Activated naive CD4-positive, alpha-beta T cell (primary cell): ENCODE measurements at places on chromosomes 2 and 18.

DNA sequence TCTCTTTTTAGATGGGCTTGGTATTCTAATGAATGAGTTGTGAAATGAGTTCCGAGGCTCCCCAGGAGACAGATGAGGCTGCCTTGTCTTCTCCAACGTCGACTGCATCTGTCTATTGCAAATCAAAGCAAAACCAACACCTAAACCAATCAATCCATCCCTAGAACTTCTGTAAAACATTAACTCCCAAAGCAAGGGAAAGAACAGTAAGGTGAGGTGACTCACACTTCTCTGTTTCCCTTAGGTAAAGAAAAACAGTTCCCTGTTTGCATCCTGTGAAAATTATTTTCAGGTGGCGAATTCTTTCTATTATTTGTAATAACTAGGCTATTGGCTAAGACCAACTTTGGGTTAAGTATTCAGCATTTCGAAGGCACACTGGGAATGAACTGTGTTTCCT is 249.4 kb downstream of the EPHA4 start:
- no peak for DNase-seq

- DNase-seq: no peak
Observed at GRCh38 chr2:239549711-239550255, 149.0 kb upstream of the HDAC4 start.

DNA sequence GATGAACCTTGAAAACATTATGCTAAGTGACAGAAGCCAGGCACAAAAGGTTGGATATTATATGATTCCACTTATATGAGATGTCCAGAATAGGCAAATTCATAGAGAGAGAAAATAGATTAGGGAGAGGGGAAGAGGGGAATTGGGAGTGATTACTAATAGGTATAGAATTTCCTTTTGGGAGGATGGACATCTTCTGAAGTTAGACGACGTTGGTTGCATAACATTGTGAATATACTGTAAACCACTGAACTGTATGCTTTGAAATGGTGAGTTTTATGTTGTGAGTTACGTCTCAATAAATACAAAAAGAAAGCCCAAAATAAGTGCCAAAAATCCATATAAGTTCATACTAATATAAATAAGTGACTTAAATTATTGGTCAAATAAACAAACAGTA is 18.6 kb upstream of the CYP26B1 start:
- no peak for DNase-seq

- DNase-seq: no peak
Observed at GRCh38 chr2:198852248-198852647, 605.5 kb downstream of the SATB2 start.

DNA sequence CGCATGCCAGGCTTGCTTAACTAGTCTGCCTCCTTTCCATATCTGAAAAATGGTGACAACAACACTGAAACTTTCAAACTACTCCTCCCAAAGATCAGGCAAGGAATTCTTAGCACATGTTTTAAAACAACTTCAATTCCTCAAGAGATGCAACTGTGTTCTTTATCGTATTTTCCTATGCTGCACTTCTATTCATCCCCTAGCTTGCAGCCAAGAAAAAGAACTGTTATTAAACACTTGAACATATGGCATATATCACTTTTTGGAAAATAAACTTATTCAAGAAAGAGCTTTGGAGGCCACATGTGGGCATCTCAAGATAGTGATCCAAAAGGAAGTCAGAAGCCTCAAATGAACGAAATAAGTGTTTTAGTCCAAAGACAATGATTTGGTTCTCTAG is 75.6 kb upstream of the STAM2 start:
- no peak for DNase-seq

- DNase-seq: no peak
Observed at GRCh38 chr2:240928476-240929363, 22.6 kb downstream of the CROCC2 start.

DNA sequence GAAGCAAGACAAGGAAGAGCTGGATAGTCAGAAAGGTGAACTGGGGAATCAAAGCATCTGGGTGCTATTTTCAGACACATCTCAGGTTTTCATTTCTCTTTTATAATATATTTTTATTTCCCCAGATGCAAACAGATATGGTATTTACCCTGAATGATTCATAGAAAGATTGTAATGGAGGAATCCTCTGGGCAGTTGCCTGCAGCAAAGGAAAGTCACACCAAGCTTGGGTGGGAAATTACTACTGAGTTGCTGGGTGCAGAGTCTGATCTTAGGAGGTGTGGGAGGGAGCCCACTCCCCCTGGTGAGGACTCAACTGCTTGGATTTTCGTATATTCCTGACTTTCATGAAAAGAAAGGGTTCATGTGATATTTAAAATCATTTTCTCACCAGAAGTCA is 2.1 kb downstream of the EFR3B start:
- no peak for DNase-seq
